ENCODE measurements at places on chromosomes 11 and 22. TPM values are rescaled to one million over a fixed set of nuclear protein-coding genes. Genes with fewer than 3 reads are reported as not detected.

Gene TRAF6
- polyA plus RNA-seq = 4.4 TPM

Gene C11orf91
- not detected for polyA plus RNA-seq

Gene LINC01488
- polyA plus RNA-seq = not detected

Gene APOBEC3C
- 55.5 TPM for polyA plus RNA-seq

Gene PGA3
- polyA plus RNA-seq = not detected

Gene GSTT2B
- polyA plus RNA-seq = not detected

Gene GLYATL1
- polyA plus RNA-seq = not detected

Gene ROBO4
- not detected for polyA plus RNA-seq

Gene SAA1
- polyA plus RNA-seq = not detected

Gene OR5AK2
- polyA plus RNA-seq = not detected

Gene SNX19
- 15.7 TPM for polyA plus RNA-seq

Gene TAGLN
- polyA plus RNA-seq = 3.2 TPM

Gene BEST1
- polyA plus RNA-seq = 1.3 TPM

Gene LRRC56
- 4.3 TPM for polyA plus RNA-seq

Gene FADS3
- 133 TPM for polyA plus RNA-seq

Gene KRTAP5-2
- not detected for polyA plus RNA-seq

Gene SART1
- 50.5 TPM for polyA plus RNA-seq

Gene XNDC1N
- 11.1 TPM for polyA plus RNA-seq

Gene DDI1
- not detected for polyA plus RNA-seq

Gene CST6
- not detected for polyA plus RNA-seq

Gene MOGAT2
- not detected for polyA plus RNA-seq

Gene KCNJ4
- 0.20 TPM for polyA plus RNA-seq

Gene SLC35F2
- polyA plus RNA-seq = 45.0 TPM

Gene GRM5
- not detected for polyA plus RNA-seq

Gene DDX25
- not detected for polyA plus RNA-seq

Gene TUB
- not detected for polyA plus RNA-seq

Gene SLC7A4
- not detected for polyA plus RNA-seq

Gene SCGB1D2
- polyA plus RNA-seq = not detected

Gene THY1
- not detected for polyA plus RNA-seq

Gene IGSF22
- not detected for polyA plus RNA-seq

Gene SHISA8
- 0.50 TPM for polyA plus RNA-seq

Gene TEX54
- polyA plus RNA-seq = not detected

Gene CASP12
- not detected for polyA plus RNA-seq

Gene APLNR
- polyA plus RNA-seq = 1.4 TPM
